Lower lobe of right lung (tissue), 2 donors: ENCODE measurements at places on chromosomes 2 and 18.

DNA sequence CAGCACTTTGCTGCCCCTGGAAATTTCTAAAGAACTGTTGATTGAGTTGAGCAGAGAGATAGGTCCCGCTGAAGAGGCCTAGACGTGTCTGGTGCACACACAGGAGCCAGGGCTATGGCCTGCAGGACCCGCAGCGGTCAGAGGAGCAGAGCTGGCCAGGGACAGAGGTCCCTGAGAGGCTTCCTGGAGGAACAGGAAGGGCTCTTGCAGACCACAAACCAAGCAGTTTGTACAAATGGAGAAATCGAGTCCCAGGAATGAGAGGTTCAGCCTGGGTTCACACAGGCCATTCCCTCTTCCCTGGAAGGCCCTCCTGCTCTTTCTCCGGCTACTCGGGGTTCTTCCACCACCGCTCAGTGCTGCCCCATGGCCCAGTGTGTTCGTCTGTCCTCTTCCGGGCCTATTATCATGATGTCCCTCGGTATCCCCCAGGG is 1.2 kb upstream of the BIN1 start:
- DNase-seq = no peak

DNA sequence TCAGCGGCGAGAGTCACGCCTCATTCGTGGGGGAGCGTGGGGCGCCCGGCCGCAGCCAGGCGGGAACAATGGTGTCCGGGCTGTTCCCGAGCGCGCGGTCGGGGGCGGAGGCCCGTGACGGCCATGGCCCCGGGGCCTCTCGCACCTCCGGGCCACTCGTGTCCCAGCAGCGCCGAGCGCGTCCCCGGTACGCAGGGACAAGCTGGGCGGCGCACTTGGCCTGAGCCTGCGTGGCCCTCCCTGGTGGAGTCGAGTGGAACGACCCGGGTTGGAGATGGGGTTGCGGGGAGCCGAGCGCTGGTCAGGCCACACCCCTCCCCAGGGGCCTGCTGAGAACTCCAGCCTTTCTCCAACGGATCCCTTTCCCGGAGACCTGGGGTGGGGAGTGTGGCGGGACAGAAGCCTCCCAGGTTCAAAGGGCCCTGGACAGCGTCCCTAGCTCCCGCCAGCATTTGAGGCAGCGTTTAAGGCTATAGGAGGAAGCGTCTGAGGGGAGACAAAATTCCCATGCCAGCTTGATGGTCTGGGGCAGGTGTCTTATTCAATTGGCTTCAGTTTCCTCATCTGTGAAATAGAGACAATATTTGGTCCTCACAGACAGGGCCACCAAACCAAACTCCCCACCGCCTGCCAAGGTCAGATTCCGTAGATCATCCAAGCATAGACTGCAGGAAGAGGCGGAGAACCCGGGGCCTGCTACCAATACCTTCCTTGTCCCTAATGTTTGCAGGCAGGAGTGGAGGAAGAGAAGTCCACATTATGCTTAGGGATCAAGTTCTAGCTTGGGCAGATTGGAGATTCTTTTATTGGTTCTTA is 553 bp downstream of the CNDP2 start:
- DNase-seq = peak; percentile 84

GRCh38 chr2:10135296-10136089 is 13.0 kb downstream of the RRM2 start:
- no peak for DNase-seq

DNA sequence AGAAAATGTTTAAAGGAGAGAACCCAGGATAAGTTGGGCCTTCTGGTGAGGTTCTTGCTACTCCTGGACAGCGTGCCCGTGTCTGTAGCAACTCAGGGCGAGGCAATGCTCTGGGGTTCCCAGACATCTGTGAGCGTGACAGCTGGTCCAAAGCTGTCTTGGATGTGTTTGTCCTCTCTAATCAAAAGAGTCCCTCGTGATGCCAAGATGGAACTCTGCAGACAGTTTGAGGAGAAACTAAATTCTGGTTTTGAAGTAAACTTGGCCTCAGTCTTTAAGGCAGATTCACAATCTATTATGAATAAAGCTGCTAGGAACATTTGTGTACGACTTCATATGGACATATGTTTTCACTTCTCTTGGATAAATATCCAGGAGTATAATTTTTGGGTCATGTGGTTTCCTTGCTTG is 47.3 kb downstream of the TMEM17 start:
- DNase-seq = no peak

- DNase-seq = no peak
Observed at GRCh38 chr2:117378653-117379052, 435.8 kb upstream of the DDX18 start.

- no peak for DNase-seq
Observed at GRCh38 chr2:240310645-240311044, 124.8 kb upstream of the GPC1 start.

DNA sequence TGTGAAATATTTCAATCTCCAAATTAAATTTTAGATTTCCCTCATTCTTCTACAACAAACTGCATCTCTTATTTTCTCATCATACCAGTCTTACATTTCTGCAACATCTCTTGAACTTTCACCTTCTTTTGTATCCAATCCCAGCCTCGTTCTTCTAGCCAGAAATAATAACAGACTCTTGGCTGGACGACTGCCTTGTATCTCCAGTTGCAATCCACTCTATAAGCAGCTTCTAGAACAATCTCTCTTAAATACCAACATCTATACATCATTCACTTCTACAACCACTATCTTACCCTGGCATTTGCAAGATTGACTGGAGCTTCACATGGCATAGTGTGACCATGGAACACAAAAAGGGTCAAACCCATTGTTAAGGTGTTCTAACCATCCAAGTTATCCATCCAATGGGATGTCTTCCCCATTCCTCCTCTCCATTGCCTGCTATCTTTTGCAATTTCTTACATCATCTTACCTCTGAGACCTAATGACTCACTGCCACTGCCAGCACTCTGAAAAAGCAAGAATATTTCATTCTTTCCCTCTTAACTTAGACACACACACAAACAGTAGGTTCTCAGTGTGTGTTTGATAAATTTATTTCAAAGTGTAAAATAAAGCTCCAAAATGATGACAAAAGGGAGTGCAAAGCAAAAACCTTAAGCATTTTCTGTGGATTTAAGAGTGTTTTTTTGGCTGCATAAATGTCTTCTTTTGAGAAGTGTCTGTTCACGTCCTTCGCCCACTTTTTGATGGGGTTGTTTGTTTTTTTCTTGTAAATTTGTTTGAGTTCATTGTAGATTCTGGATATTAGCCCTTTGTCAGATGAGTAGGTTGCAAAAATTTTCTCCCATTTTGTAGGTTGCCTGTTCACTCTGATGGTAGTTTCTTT is 145.6 kb downstream of the METTL4 start:
- DNase-seq = no peak

DNA sequence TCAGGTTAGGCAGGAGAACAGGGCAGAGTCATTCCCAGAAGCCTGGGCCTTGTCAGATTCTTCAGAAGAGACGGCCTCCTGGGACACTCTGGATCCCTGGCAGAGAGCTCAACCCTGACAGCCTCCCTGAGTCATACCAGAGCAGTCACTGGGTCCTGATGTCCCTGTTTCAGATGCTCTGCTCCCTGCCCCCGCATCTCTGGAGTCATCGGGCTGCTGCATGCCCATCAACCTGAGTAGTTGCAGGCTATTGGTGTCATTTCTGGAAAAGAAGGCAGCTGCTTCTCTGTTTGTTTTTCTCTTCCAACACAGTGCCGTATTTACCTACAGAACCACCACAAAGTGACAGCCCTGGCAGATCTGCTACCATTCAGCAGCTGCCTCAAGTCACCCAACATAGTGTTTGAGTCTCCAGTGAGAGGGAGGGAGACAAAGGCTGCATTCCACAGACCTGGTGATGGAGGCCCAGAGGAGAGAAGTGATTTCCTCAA is 145.1 kb downstream of the B3GNT2 start:
- DNase-seq = no peak

DNA sequence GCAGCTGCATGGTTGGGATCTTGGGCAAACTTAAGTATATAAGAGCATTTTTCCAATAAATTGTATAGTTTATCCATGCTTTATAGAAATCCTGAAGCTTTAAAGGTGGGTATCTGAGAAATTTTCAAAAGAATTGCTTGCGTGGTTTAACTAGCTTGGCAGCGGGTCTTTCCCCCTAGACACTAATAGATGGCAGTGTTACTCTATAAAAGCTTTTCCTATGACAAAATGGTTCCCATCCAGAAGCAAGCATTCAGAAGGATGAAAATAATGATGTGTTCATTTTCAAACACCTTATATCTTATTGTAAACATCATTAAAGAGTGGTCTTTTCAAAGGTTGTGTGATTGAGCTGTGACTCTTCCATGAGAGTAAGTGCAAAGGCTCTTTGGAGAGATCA is 45.9 kb downstream of the KDM3A start:
- DNase-seq = no peak

DNA sequence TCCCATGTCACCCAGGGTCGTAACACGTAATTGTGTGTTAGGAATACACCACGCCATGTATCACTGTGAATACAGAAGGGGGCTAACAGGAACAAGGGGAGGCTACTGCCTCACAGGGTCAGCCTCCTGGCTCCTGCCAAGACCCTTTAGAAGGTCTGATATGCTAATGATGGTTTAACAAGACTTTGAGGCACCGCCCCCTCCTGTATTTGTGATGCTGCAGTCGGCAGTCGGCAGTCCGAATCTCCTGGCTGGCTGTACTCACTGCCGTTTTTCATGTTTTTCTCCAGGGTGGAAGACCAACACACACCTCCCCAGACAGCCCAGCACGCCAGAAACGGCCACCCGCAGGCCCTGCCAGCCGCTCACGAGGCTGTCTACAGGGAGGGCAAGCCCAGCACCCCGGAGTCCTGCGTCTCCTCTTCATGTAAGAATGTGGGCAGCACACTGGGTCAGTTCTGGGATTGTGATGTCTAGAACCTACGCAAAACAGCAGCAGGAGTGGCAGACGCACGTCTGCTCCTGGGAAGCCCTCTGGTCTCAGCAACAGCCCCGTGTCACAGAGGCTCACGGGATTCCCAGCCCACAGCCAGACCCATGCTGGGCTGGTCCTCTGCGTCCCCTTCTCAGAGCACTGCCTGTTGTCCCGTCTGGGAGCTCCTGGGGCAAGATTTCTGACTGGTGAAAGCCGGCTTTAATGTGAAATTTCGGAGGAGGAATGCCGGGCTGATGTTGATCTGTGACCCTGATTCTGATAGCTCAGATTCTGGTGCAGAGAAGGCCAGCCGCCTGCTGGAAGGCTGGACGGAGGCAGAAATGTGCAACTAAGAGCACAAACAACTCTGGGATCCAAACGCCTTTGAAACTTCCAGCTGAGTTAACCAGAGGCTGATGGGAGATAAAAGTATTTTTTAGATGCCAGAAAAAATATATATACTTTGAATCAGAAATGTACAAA is 39.7 kb upstream of the B3GNT7 start:
- DNase-seq = no peak

- no peak for DNase-seq
Observed at GRCh38 chr2:88603146-88603545, 24.1 kb downstream of the EIF2AK3 start.

DNA sequence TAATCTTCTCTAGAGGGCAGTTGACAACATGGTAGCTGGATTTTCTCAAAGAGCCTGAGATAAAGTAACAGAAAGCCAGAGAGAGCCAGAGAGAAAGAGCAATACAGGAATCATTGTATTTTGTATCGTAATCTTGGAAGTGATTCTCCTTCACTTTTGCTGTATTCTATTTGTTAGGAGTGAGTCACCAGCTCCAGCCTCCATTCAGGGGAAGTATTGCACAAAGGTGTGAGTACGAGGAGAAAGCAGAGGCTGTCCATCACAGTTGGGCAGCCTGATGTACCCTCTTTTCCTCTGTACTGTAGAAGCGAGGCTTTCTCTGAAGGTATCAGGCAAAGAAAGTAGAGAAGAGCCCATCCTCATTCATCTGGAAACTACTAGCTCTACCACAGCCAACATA is 176.8 kb downstream of the KCNS3 start:
- no peak for DNase-seq

DNA sequence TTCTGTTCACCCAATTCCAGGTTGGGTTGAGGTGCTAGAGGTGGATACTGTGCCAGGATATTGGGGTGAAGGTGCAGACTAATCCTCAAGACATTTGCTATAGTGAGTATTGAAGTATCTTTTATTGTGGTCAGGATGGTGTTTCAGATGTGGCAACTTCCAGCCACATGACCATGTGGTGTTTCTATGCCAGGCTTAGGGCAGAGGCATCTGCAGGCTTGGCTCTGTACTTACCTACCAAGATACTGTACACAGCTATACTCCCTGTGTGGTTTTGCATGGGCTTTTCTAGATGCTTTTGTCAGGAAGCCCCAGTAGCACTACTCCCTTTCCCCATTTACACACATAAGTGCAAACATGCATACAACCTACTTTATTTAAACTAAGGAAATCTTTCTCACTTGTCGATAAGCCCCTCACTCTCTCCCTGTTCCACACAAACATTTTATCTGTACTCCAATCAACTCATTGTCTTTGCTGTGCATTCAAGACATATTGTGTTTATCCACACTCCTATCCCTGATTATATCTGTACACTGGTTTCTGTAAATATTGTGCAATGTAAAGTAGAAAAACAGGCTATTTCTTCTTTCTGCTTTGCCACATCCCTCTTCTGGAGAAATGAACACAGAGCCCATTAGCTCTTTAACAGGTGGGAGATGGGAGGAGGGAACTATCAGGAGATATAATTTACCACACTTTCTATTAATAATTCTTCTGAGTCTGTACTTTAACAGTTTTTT is 12.3 kb downstream of the ARL6IP6 start:
- DNase-seq = no peak

DNA sequence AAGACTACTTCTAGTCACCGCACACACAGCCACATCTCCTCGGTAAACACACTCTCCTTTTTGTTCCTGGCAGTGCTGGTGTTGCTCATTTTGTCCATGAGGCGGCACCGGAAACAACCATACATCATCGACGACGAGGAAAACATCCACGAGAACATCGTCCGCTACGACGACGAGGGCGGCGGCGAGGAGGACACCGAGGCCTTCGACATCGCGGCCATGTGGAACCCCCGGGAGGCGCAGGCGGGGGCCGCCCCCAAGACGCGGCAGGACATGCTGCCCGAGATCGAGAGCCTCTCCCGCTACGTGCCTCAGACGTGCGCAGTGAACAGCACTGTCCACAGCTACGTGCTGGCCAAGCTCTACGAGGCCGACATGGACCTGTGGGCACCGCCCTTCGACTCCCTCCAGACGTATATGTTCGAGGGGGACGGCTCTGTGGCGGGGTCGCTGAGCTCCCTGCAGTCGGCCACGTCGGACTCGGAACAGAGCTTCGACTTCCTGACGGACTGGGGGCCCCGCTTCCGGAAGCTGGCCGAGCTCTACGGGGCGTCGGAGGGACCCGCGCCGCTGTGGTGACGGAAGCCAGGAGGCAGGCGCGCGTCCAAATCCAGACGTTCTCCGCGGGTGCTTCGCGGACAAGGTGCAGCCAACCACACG is 221.0 kb downstream of the CDH20 start:
- peak; percentile 48 for DNase-seq

DNA sequence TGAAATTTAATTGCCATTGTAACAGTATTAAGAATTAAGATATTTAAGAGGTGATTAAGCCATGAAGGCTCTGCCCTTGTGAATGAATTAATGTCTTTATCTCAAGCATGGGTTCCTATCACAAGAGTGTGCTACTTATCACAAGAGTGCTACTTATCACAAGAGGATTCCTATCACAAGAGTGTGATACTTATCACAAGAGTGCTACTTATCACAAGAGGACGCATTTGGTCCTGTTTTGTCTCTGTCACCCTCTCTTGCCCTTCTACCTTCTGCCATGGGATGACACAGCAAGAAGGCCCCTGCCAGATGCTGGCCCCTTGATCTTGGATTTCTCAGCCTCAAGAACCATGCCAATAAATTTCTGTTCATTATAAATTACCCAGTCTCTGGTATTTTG is 13.2 kb upstream of the COL5A2 start:
- no peak for DNase-seq

GRCh38 chr18:47108998-47109405 is 41.3 kb downstream of the HDHD2 start:
- DNase-seq = no peak
